ENCODE measurements at places on chromosomes 2 and 18. TPM values are rescaled to one million over a fixed set of nuclear protein-coding genes. Genes with fewer than 3 reads are reported as not detected.

DNA sequence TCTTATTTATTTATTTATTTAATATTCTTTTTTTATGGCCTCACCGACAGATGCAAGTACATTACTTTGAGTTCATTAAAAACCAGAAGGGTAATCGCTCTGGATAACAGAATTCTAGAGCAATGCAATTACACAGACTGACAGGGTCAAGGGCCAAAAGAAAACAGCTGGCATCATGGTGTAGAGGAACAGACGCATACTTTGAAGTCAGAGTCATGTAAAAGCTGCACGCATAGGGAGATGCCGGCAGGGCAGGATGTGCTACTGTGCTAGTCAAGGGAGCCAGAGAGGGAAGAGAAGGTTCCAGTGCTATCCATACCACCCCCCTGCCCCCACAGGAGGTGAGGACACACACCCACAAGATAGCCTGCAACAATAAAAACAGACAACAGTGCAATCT is 115.2 kb upstream of the TFCP2L1 start:
- no peak for DNase-seq
- H3K27me3 ChIP-seq: no peaks in the 10 kb centered on the region
- no peak overlapping the region for H3K27ac ChIP-seq

GRCh38 chr2:112001942-112002341 is 53.1 kb upstream of the TMEM87B start:
- peaks cover 2% of the 10 kb centered on the region for H3K36me3 ChIP-seq
- no peaks in the 10 kb centered on the region for H3K27me3 ChIP-seq
- H3K27ac ChIP-seq: no peak overlapping the region
- no peaks in the 10 kb centered on the region for H3K4me1 ChIP-seq
- H3K4me3 ChIP-seq: no peak overlapping the region

DNA sequence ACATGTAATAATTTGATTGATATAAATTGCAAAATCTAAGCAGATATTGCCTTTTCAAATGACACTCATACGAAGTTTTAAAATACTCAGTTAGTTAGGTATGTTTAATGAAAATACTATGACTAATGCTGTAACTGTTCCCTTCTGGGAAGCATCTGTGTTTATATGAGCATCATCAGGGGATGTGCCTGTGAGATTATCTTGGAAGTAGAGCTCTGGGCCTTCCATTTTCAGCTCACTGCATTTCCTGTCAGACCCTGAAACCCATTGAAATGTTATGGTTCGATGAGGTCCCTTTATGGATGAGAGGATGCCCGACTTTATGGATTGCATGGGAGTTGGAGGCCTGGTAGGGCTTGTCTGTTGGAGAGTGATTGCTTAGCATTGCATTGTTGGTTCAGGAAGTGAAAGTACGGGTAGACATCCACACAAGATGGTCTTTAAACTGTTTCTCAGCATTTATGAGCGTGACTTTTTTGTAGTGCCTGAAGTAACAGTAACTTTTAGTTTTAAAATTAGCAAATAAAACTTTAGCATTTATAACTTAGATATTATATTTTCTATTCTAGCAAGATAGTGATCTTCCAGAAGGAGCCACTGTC is 28.7 kb downstream of the ELP2 start:
- DNase-seq: no peak
- H3K4me3 ChIP-seq: no peak overlapping the region
- H3K4me1 ChIP-seq: no peaks in the 10 kb centered on the region
- H3K36me3 ChIP-seq: no peaks in the 10 kb centered on the region
- H3K27ac ChIP-seq: no peak overlapping the region
- H3K27me3 ChIP-seq: no peaks in the 10 kb centered on the region

DNA sequence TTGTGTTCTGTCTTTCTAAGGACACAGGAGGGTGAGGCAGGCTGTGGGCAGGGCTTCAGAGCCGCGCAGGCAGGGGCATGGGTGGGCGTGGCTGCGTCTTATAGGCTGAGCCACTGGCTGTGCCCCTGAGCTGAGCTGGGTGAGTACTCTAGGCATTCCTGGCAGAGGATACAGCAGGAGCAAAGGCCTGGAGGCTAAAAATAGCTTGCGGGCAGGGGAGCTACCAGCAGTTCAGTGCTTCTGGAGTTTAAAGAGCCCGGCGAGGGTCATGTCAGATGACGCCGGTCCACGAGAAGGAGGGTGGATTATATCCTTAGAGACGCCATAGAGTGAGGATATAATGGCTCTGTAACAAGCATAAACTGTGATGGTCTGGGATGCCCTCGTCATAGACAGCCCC is 31.5 kb upstream of the PDIA6 start:
- H3K27ac ChIP-seq: no peak overlapping the region
- H3K36me3 ChIP-seq: no peaks in the 10 kb centered on the region
- no peak overlapping the region for H3K4me3 ChIP-seq
- no peaks in the 10 kb centered on the region for H3K27me3 ChIP-seq
- H3K4me1 ChIP-seq: peaks cover 13% of the 10 kb centered on the region

DNA sequence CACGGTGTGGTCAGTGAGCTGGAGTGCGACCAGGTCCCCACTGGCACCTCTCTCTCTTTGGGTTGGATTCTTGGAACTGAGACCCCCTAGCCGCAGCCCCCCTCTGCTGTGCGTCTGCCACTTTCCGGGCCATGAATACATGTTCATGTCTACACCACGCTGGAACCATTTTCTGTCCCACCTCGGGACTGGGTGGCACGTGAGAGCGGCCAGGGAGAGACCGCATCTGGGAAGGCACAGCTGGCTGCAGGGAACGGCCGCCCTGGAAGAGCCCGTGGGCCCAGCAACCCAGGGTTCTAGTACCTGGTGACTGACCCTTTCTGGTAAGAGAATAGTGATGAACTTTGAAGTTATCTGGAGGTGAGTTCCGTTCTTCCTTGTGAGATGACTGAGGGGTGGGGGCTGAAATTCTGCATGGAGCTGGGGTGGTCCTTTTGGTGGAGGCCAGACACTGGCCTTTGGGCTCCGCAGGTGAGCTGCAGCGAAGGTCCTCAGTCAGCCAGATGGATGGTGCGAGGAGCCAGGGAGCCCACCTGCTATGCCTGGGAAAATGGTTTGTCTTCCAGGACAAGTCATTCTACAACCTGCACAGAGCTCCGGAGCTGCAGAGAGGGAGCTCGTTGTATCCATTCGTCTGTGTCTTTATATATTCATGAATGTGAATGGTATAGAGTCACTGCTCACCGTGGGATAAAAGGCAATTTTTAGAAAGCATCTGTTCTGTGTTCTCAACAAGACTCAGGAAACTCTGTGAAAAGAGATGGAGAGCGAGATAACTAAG is 223.5 kb downstream of the NDUFA10 start:
- H3K27ac ChIP-seq: no peak overlapping the region
- H3K27me3 ChIP-seq: no peaks in the 10 kb centered on the region
- no peak overlapping the region for H3K4me3 ChIP-seq
- no peak for DNase-seq

DNA sequence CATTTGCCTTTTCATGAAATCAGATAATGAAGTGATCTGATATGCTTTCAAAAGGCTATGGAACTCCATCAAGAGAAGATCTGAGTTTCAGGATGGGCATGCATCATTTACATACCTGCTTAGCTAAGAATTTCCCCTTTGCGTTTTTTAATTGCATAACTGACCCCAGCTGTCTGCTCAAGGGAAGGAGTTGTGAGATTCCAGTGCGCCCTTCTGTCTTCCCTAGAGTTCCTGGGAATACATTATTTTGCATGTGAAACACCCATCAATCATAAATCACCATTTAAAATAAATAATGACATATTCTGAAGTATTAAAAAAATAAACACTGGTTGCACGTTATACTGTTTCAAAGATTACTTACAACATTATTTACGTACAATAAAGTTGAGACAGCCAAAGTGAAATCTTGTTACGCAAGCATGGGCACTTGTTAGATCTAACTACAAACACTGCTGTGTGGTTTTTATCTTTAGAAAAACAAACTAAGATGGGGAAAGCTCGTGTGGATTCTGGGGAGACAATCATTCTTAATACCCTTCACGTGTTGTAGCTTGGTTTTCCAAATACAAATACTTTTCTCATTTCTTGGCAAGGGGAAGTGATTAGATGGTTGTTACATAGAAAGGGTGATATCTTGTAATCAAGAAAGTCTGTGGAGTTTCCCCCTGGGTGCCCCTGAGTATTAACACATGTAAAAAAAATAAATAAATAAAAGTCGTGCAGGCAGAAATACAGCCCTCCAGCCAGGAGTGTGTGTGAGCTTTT is 125.7 kb upstream of the LMAN1 start:
- H3K4me3 ChIP-seq: no peak overlapping the region
- H3K36me3 ChIP-seq: no peaks in the 10 kb centered on the region
- no peaks in the 10 kb centered on the region for H3K4me1 ChIP-seq
- no peaks in the 10 kb centered on the region for H3K27me3 ChIP-seq

DNA sequence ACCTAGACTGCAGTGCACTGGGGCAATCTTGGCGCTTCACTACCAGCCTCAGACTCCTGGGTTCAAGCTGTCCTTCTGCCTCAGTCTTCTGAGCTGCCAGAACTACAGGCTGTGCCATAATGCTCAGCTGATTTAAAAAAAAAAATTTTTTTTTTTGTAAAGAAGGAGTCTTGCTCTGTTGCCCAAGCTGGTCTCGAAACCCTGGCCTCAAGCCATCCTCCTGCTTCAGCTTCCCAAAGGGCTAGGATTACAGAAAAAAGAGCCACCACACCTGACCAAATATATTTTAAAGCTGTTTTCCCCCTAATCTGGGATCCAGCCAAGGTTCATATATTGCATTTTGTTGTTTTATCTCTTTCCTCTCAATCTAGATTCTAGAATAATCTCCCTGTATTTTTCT is 82.2 kb downstream of the RAB31 start:
- H3K4me3 ChIP-seq: no peak overlapping the region
- H3K27ac ChIP-seq: no peak overlapping the region
- DNase-seq: no peak
- no peaks in the 10 kb centered on the region for H3K27me3 ChIP-seq
- H3K4me1 ChIP-seq: no peaks in the 10 kb centered on the region

GRCh38 chr2:209474960-209475359 is 51.1 kb downstream of the MAP2 start:
- H3K4me3 ChIP-seq: no peak overlapping the region
- no peak overlapping the region for H3K27ac ChIP-seq
- H3K4me1 ChIP-seq: no peaks in the 10 kb centered on the region
- no peaks in the 10 kb centered on the region for H3K27me3 ChIP-seq
- no peaks in the 10 kb centered on the region for H3K36me3 ChIP-seq

- no peaks in the 10 kb centered on the region for H3K36me3 ChIP-seq
- peaks cover 38% of the 10 kb centered on the region for H3K4me1 ChIP-seq
- no peak for DNase-seq
- no peak overlapping the region for H3K4me3 ChIP-seq
- no peaks in the 10 kb centered on the region for H3K27me3 ChIP-seq
Measured at GRCh38 chr2:205982776-205983327, 103.1 kb downstream of the INO80D start.

The CCDC85A gene
- total RNA-seq: not detected

The SLC25A52 gene
- total RNA-seq: not detected

The TP53I3 gene
- total RNA-seq: 24.8 TPM

All from Caco-2 (cell line).